LNCaP clone FGC (cell line): ENCODE measurements at places on chromosomes 4 and X.

DNA sequence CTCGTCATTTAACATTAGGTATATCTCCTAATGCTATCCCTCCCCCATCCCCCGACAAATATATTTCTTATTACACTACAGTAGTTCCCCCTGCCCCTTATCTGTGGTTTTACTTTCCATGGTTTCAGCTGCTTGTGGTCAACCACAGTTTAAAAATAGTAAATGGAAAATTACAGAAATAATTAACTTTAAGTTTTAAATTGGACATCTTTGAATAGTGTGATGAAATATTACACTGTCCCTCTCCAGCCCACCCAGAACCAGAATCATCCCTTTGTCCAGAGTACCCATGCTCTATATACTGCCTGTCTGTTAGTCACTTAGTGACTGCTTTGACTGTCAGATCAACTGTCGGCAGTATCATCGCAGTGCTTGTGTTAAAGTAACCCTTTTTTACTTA is 47.4 kb upstream of the VEGFC start:
- DNase-seq, result no peak

- no peak for DNase-seq
Measured at GRCh38 chr4:101142259-101142658, 205.1 kb downstream of the PPP3CA start.

DNA sequence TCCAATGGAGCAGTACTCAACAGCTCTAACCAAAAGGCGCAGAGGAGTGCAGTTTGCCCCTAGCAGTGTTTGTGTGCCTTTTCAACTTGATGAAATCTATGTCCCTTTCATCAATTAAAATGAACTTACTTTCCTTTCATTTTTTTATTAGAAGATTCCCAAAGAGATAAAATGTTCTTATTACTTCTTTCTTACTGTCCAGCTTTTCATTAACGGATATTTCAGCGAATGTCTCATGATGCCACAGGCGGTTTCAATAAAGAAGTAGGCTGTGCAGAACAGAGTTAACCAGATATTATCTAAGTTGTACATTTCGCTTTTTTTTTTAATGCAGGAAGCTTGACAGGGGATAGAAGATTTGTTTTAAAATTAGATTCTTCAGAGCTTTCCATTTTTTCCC is 3.4 kb upstream of the MAOB start:
- no peak for DNase-seq

DNA sequence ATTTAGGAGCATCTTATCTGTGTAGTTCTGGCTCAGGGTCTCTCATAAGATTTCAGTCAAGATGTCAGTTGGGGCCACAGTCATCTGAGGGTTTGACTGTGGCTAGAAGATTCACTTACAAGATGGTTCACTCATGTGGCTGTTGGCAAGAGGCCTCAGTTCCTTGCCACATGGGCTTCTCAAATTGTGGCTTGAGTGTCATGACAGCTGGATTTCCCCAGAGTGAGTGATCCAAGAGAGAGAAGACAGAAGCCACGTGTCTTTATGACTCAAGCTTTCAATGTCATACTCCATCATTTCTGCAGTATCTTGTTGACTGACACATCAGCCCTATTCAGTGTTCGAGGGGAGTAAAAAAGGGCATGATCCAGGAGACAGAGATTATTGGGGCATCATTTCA is 131.3 kb upstream of the AP1S2 start:
- no peak for DNase-seq

GRCh38 chr4:176760471-176760870 is 32.3 kb downstream of the VEGFC start:
- DNase-seq, result no peak

DNA sequence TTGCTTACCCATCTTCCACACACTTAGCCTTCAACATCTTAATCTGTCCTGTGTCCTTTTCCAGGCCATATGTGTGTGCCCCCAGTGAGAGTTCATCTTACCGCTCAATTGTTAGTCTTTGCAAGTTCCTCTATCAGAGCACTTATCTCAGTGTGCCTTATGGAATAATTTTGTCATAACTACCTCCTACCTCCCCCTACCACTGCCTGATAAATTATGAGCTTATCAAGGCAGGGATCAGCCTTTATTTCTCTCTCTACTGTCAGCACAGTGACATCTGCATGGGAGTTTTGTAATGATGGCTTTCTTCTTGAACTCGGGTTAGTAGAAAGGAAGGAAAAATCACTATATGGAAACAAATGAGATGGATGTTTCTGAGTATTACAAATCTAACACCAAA is 53.2 kb downstream of the MTM1 start:
- DNase-seq, result no peak

DNA sequence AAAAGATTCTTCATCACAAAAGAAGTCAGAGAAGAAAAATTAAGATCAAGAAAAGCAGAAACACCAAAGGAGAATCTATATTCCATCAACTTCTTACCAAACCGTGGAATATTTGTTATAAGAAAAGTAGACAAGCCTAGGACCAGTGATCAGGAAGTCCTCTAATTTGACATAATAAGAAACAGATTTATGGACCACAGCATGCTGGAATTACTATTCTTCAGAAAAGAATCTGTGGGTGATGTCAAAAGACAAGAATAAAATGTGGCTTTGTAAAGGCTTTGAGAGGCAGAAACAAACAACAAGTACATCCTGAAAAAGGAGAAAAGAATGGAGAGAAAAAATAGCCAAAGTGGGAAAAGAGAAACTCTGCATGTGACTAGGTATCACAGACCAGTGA is 123.3 kb downstream of the SLC10A7 start:
- no peak for DNase-seq
